ENCODE measurements at places on chromosomes 3 and 15.

- DNase-seq, result peak; percentile 65
Measured at GRCh38 chr15:48507416-48508065, 138.0 kb downstream of the FBN1 start.

DNA sequence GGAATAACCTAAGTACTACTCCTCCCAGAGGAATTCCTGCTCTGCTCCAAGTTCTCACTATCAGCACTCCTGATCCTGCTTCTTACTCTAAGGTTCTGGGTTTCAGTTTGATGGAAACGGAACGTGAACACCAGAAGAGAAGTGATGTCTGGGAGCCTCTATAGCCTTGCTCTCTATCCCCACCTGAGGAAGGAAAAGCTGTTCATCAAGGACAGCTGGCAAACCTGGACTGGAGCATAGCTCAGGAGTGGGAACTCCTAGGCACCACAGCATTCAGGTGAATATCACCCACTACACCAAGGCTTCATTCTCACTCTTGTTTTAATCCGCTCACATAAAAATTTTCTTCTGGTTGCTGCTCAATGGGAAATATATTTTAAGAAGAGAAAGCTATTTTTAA is 13.0 kb upstream of the CADPS start:
- no peak for DNase-seq

- DNase-seq, result no peak
Measured at GRCh38 chr15:96338766-96339618, 8.5 kb downstream of the NR2F2 start.

GRCh38 chr3:130341882-130342281 is 3.6 kb upstream of the COL6A5 start:
- DNase-seq, result no peak

DNA sequence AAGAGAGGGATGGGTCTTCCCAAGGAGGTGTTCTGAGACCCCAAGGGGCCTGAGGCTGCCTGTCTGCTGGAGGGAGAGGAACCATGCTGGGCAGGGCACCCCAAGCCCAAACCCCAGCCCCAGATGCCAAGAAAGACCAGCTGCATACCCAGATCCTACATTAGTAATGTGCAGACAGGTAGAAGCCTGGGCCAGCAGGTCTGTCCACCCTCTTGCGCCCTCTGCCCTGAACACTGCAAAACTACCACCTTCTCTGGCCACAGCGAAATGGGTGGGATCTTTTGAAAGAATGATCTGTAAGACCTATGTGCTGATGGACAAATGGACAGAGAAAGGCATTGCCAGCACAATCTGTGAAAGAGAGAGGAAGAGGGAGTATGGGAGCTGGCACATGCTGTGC is 283.2 kb downstream of the EPHB1 start:
- DNase-seq, result no peak

DNA sequence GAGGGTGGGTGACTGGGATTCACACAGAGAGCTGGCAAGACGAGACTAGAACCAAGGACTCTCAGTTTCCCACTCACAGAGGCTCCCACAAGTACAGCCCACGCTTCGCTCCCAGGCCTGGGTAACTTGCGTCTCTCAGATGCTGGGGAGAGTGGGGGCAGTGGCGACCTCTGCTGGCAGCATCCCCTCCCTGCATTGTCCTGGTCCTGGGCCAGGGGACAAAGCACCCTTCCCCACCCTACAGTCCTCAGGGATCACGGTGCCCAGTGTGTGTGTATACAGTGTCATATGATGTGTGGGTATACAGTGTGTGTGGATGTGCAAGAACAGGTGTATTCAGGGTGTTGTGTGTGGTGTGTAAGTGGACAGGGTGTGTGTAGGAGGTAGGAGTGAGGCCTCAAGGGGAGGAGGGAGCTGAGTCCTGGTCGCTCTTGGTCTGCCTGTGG is 12.8 kb downstream of the VILL start:
- DNase-seq, result peak; percentile 32

GRCh38 chr15:36925653-36926426 is 174.5 kb downstream of the MEIS2 start:
- no peak for DNase-seq

DNA sequence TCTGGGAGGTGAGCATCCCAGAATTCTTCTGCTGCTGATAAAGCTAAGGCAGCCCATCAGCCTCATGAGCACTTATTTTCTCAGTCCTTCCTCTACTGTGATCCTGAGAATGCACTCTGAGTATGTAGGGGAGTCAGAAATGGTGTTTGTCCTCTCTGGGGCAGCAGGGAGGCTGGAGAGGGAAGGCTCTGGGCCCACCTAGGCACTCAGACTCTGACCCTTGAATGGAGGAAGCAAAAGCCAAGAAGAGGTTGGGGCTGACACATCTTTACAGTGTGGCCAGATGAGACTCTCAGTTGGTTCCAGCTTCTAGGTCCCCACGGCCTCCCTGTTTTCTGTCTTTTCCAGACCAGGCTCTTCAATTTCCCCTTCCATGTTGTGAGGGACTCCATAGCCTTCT is 36.1 kb upstream of the BLM start:
- no peak for DNase-seq

GRCh38 chr3:57221883-57222282 is 5.6 kb upstream of the APPL1 start:
- DNase-seq, result peak; percentile 21

GRCh38 chr15:36726224-36726623 is 146.8 kb downstream of the CDIN1 start:
- DNase-seq, result no peak

GRCh38 chr3:59759298-59760031 is 709.6 kb upstream of the CFAP20DC start:
- no peak for DNase-seq

DNA sequence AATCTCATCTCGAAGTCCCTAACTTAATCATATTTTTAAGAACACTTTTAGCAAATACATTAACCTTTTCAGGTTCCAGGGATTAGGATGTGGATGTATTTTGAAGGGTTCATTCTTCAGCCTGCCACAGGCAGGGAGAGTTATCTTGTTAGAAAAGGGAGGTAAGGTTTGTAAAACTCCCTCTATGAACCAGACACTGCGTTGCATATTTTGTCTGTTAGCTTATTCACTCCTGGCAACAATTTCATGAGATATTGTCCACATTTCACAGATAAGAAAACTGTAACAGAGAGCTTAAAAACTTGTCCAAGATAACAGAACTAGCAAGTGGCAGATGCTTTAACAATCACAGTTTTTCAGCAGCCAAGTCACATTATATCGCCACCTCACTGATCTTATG is 155.4 kb downstream of the DIPK2A start:
- no peak for DNase-seq

DNA sequence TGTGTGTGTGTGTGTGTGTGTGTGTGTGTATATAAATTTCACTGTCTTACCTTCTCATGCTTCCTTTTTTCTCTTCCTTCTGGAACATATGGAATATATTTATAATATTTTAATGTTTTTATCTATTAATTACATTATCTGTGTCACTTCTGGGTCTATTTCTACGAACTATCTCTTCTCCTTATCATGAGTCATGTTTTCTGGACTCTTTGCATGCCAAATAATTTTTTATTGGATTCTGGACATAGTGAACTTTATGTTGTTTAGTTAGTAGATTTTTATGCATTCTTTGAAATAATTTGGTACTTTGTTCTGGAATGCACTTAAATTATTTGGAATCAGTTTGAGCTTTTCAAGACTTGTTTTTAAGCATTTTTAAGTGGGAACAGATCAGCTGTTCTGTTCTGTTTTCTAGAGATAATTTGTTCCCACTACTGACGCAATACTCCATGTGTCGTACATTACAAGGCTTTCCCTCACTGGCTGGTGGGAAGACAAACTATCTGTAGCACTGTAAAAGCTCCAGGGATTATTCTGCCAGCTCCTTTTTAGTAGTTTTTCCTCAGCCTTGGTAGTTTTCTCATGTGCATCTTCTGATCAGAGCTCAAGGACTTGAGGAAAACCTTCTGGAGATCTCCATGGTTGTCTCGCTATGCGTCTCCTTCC is 302.0 kb downstream of the CLSTN2 start:
- no peak for DNase-seq

- no peak for DNase-seq
Measured at GRCh38 chr3:186166036-186166435, 57.1 kb upstream of the ETV5 start.

DNA sequence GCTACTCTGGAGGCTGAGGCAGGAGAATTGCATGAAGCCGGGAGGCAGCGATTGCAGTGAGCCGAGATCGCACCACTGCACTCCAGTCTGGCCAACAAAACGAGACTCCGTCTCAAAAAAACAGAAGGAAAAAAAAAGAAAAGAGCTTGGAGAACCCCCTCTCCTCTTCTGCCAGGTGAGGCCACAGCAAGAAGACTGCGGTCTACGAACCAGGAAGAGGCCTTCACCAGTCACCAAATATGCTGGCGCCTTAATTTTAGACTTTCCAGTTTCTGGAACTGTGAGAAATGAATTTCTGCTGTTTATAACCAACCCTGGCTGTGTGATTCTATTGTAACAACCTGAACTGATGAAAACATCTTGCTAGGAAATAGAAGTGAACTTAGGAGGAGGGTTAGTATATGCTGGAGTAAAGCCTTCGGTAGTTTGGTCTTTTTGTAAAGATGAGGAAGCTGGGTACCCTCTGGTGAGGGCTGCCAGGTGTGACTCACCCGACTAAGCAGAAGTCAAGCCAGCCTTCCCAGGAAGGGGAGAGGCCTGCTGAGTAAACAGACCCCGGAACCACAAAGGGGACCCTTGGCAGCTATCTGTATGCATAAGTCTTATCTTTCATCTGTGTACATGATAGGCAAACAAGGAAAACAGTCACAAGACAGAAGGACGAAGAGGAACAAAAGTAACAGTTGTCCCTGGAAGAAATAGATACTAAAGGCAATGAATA is 78.7 kb downstream of the KLF13 start:
- DNase-seq, result no peak

DNA sequence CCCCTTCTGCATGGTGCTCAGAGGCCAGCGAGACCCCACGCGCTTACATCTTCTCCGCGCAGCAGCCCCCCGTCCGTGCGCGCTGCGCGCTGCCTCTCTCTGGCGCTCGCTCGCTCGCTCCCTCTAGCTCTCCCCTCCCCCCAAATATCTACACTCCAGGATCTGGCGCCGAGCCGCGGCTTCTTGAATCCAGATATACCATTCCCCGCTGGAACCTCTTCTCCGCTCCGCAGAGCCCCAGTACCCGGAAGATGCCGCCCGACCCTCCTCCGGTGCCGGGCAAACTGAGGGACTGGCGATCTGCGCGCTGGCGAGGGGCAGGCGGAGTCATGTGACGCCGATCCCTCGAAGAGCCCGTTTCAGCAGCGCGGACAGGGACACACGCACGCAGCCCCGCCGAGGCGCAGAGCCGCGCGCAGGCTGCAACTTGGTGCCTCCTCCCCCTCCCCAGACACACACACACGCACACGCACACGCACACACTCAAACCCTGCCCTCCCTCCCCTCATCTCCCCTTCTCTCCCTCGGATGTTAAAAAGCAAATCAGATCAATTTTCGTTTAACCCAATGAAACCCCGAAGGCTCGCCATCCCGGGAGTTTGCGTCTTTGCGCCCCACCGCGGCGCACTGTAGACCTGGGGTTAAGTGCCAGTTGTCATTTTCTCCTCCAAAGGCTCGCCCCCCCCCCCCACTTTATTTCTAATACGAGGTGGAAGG is at the start of gene RASGRF1:
TSS of gene RASGRF1 (minus strand) at position 294 of the 717 bp plus-strand sequence. CDS start at position 12, 282 bp downstream.
- DNase-seq, result peak; percentile 12

GRCh38 chr3:12663401-12663935 is 449 bp downstream of the RAF1 start:
- DNase-seq, result peak; percentile 50

DNA sequence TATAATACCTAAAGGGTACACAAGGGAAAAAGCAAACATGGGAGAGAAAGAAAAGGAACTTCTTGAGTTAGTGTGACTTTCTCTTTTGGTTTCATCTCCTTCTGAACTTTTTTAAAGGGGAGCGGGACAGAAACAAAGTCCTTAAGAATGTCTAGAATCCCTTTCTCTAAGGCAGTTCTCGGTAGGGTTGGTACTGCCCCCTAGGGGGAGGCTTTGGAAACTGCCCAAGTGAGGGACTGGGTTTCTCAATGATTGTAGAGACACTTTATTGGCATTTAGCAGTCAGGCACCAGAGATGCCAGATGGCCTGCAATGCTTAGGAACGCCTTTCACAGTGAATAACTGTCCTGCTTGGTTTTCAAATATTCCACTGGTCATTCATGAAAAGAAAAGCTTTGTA is 172.7 kb downstream of the WDR72 start:
- DNase-seq, result peak; percentile 55

- DNase-seq, result no peak
Measured at GRCh38 chr15:72740219-72740618, 43.3 kb downstream of the ADPGK start.

DNA sequence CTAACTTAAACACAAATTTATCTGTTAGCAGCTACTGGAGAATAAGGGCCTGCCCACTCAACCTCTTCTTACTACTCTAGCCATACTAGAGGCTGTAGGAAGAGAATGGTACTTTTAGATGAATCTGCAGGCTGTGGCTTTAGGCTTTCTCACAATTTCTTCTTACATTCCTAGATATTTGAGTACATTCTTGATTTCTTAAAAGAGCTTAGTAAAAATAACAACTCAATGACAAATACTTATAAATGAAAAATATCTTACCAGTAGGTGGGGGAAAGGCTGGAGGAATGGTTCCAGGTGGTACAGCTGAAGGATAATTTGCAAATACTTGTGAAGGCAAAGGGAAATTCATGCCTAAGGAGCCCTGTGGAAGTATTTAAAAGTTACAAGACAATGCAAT is 92.9 kb upstream of the GK5 start:
- DNase-seq, result peak; percentile 65

- DNase-seq, result no peak
Measured at GRCh38 chr3:134693226-134693625, 42.4 kb upstream of the KY start.

GRCh38 chr3:122825460-122825859 is 30.6 kb downstream of the SLC49A4 start:
- no peak for DNase-seq

- DNase-seq, result no peak
Measured at GRCh38 chr3:163175970-163176369, 1679.4 kb downstream of the OTOL1 start.

DNA sequence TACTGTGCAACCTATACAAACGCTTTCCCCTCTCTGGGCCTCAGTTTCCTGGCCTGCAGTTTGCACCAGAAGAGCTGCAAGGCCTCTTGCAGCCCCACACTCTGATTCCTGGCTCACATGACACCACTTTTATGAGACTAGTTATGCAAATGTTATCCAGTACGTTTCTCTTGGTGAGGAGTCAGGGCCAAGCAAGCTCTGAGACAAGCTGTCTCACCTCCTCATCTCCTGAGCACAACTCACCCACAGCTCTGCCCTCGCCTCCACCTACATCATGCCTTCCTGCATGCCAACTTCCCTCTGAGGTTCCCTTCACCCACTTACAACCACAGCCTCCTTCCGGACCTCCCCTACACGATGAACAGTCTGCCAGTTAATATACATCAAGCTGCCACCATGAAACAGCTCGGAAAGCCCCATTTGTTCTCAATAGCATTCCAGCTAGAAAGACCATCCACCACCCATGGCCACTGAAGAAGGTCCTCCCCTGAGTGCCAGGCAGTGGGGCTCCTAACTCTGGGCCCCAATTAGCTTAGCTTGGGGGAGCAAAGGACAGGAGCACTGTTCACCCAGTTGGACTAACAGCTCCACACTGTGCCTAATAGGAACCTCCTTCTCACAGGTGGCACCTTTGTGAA is 25.0 kb downstream of the CRYGS start:
- DNase-seq, result no peak
